Fibroblast of skin of scalp (primary cell): ENCODE measurements at places on chromosomes 7 and 10.

GRCh38 chr7:139791316-139791715 is 13.5 kb upstream of the HIPK2 start:
- no peak for DNase-seq

GRCh38 chr10:98293550-98294269 is 25.7 kb upstream of the LOXL4 start:
- DNase-seq: peak; percentile 58

DNA sequence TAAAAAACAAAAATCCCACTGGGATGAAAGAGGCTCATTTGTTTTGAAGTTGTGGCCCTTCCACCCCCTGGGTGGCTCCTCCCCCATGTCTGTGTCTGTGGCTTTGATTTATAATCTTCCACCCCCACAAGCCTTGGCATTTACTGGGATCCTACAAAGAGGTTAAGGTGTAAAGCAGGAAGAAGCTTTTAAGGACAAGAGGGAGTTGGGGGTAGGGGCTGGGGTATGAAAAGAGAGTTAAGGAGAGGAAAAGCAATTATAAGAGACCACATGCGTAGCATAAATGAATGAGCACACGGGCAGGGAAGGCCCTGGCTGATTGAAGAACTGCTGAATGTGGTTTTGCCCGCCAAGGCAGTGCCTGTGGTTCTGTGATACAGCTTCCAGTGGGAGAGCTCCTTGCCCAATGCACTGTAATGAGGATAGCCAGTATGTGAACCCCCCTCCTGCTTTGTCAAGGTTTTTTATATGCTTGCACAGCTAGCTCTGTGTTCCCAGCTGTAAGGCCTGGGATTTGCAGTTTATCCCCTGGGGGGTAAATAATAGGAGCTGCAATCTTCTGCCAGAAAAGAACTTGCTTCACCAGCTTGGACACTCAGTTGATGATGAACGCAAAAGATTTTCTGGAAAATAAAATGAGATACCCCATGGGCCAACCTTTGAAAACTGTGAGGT is 34.7 kb upstream of the KMT2E start:
- peak; percentile 54 for DNase-seq

DNA sequence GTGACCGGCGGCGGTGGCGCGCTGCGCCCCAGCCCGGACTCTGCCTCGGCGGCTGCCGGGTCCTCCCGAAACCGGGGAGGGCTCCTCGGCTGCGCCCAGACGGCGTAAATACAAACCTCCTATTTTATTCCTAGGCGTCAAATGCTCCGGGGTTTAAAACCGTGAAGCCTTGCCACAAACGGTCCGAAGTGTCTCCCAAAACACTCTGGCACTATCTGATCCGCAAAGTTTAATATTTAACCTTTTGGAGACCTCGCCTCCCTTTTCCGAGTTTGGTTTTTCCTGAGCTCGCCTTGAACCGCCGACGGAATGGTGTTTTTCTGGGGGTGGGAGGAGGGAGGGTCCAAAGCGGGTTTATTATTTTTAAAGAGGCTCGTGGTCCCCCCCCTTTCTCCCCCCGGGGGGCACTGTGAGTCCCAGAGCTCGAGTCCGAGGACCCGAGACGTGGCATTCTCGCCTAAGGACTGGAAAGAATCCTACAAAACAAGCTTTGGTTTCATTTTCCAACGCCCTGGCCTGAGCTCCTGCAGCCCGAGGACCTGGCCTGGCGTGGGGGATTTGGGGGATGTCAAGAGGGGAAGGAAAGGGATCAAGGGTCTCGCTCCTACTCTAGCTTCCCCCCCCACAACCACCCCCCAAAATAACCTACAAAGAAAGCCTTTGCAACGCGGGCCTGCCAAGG is 1.8 kb downstream of the TNRC18 start:
- DNase-seq: peak; percentile 93
